Thoracic aorta (tissue), 2 donors: ENCODE measurements at places on chromosomes 5 and 9.

DNA sequence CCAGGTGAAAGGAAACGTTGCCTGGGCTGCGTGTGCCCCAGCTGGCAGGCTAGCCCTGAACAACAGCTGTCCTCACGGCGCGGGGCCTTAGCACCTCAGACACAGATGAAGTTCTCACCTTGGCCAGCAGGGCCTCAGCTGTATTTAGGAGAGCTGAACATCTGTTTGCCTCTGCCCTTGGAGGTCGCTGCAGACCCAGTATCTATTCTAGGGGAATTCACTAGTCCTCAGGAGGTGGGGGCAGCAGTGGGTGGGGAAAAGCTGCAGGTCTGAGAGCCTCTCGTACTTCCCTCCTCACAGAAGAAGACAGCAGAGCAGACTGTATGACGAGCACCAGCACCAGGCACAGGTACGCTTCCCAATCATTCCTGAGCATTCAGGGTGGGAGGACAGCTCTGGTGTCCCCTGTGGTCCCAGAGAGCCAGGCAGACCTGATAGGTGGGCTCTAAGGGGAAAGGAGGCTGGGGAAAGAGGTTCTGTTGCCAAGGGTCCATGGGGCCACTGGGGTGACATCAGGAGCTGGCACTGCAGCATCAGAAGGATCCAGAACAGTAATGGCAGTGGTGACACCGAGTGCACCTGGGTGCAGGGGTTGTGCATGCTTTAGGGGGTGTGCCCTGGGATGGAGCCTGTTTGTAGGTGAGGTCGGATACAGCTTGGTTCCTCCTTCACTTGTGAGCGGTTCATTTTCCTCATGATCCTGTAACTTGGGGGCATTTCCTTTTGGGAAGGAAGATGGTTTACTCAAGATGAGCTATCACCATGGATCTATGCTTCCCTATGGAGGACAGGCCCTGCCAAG lies 13.8 kb downstream of the CD74 start:
- DNase-seq: no peak

GRCh38 chr9:13239208-13239607 lies 40.3 kb downstream of the MPDZ start:
- DNase-seq: no peak

GRCh38 chr5:148950892-148951291 lies 112.0 kb downstream of the SH3TC2 start:
- DNase-seq: no peak

GRCh38 chr5:149211566-149211965 lies 60.1 kb upstream of the AFAP1L1 start:
- no peak for DNase-seq

DNA sequence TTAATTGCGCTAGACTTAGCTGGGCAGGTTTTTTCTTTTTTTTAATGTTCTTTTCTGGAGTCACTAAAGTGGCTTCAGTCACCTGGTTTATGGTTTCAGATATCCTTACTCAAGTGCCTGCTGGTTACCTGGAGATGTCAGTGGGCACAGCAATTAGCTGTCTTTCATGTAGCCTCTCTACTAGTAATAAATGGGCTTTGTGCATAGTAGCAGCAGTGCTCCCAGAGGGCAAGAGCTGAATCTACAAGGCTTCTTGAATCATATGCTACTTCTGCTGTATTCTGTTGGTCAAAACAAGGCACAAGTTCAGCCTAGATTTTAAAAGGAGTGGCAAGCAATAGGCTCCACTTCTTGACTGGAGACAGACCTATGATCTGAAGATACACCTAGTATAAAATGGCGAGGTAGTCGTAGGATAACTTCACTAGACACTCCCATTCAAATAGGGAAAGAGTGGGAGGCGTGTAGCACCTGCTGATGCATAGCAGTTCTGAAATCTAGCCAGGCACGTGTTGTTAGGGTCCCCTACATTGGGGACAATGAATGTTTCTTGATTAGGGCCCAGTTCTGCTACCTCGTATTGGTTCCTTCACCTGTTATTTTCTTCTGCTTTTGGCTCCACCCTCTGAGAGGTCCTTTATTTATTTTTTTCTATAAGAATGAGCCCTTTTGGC lies 7.0 kb downstream of the SCAMP1 start:
- no peak for DNase-seq

DNA sequence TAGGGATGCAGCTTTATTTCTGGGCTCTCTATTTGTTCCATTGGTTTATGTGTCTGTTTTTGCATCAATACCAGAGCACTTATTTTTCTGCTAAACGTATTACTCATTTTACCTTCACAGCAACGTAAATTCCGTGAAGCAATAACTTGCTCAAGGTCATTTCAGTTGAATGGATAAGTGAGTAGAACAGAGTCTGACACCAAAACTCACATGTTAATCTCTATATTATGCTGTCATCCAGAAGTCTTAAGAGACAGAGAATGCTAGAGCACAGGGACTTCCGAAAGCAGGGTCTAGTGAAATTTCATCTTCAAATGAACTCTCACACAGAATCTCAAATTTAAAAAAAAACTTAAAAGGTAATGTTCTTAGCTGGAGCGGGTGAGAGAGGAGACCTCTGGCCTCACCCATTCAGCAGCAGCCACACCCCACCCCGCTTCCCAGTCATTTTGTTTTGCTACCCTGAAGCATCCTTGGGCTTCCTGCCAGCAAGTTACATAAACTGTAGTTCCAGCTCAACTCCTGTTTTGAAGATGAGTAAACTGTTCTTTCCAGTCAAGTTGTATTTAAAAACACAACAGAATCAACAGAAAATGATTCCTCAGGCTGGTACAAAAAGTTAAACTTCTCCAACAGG lies 69.3 kb downstream of the TRIM36 start:
- DNase-seq: no peak

DNA sequence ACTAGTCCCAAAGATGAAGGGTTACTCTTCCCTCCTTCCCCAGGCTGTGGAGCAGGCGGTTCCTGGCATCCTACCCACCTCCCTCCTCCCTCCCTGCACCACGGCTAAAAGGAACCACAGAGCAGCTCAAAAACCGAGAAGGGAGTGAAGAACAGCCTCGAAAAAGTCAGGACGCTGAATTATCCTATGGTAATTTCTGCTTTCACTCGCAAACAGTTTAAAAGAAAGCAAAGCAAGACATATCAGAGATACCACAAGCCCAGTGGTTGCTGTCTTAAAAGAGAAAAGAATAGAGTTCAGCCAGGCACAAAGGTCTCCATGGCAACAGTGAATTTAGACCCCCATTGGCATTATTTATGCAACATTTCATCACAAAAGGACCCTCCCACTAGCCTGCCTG lies 315.4 kb downstream of the CTNND2 start:
- DNase-seq: no peak

- DNase-seq: no peak
These were observed 23.0 kb upstream of the CEP72 start for GRCh38 chr5:589173-589572.

- DNase-seq: no peak
These were observed 509.4 kb downstream of the NFIB start for GRCh38 chr9:13804532-13804931.

DNA sequence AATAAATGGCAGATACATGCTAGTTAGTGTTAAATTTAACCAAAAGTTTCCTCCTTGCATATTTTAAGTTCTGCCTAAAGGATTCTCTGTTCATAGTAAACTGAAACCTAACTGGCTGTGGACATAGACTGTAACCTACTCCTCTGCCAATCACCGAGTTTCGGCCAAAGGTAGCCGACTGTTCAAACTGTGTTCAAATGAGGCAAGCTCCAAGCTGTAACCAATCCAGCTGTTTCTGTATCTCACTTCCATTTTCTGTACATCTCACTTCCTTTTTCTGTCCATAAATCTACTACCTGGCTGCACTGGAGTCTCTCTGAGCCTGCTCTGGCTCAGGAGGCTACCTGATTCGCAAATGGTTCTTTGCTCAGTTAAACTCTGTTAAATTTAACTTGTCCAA lies 44.1 kb downstream of the KCNV2 start:
- DNase-seq: no peak

- no peak for DNase-seq
These were observed 5.2 kb downstream of the DBH start for GRCh38 chr9:133641396-133641655.

GRCh38 chr9:76396144-76396543 lies 1.9 kb upstream of the RFK start:
- no peak for DNase-seq

DNA sequence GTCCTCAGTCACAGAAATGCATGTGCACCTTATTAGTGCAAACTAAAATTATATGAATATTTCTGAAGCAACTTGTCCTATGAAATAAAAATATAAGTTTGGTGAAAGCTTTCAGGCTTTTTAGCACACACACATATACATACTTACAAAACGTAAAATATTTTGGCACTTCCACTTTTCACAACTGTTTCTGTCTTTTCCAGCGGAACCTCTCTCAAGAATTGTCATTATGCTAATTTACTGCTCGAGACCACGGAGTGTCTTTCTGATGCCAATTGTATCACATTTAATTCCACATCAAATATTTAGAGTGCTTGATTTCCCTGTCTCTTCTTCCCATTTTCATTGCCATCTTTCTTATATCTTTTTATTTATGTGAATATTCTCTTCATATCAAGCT lies 100.4 kb downstream of the MEF2C start:
- DNase-seq: no peak

DNA sequence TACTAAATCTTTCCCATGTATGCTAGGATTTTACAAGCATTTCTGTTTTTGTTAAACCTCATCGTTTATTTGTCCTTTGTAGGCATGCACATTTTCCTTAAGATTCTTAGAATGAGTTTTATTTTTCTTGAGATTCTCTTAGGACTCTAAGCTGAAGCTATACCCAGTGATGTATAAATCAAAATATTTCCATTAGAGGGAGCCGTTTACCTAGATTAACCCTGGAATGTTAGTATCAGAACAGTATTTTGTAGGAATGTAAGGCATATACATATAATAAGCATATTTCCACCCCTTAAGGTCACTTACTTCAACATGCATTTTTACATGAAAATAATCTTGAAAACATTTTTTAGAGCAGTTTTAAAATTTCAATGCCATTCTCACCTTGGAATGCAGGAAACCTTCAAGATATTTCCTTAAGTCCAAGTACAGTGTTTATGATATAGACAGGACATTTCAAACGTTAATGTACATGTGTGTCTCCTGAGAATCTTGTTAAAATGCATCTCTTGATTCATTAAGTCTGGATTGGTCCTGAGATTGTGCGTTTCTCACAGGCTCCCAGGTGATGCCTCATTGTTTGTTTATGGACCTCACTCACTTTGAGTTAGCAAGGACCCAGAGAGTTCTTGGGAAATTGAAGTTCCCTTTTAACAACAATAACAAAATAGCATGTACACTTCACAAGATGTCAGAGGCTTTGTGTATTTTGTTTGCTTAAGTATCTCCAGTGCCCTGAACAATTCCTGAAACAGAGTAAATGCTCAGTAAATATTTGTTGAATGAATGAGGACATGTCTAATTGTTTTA lies 34.9 kb upstream of the FCHO2 start:
- DNase-seq: no peak

GRCh38 chr9:112863214-112863613 lies 27.5 kb downstream of the SLC46A2 start:
- no peak for DNase-seq

GRCh38 chr5:142971303-142972013 lies 201.3 kb downstream of the ARHGAP26 start:
- no peak for DNase-seq

DNA sequence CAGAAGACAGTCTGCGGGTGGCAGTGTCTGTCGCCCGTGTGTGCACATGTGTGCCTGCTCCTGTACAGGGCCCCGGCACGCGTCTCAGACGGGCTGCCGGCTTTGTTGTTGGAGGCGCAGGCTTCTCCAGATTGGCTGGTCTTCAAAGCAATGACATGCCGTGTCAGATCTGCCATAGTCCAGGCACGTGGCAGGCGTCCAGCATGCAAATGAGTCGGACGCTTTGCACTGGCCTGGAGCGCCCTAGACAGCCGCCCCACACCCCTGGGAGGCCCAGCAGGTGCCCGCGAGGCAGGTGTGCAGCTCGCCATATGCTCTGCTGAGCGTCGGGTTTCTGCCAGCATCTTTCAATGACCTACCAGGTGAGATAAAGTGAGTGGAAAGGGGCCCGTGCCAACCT lies 71.5 kb downstream of the GADD45G start:
- DNase-seq: no peak

- no peak for DNase-seq
These were observed 42.3 kb downstream of the FBXO4 start for GRCh38 chr5:41967401-41967800.

DNA sequence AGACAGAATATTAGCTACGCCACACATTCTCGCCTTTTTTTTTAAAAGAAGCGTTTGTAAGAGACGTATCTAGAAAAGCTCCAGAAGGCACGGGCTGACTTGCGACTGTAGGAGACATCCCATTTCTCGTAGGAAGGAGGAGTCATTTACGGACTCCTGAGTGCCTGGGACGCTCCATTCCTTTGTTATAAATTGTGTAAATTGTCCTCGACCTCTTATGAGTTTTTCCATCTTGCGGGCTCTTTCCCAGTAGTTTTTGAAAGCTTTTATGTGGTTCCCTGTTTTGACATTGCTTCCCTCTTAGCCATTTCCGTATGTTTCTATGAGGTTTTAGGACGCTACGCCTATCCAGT lies 1.0 kb downstream of the RABL6 start:
- DNase-seq: no peak

- no peak for DNase-seq
These were observed 103.9 kb downstream of the SPOCK1 start for GRCh38 chr5:137395011-137395755.

GRCh38 chr5:85670417-85670816 lies 947.3 kb upstream of the COX7C start:
- DNase-seq: no peak

GRCh38 chr5:59115345-59115744 lies 532.5 kb downstream of the RAB3C start:
- no peak for DNase-seq

DNA sequence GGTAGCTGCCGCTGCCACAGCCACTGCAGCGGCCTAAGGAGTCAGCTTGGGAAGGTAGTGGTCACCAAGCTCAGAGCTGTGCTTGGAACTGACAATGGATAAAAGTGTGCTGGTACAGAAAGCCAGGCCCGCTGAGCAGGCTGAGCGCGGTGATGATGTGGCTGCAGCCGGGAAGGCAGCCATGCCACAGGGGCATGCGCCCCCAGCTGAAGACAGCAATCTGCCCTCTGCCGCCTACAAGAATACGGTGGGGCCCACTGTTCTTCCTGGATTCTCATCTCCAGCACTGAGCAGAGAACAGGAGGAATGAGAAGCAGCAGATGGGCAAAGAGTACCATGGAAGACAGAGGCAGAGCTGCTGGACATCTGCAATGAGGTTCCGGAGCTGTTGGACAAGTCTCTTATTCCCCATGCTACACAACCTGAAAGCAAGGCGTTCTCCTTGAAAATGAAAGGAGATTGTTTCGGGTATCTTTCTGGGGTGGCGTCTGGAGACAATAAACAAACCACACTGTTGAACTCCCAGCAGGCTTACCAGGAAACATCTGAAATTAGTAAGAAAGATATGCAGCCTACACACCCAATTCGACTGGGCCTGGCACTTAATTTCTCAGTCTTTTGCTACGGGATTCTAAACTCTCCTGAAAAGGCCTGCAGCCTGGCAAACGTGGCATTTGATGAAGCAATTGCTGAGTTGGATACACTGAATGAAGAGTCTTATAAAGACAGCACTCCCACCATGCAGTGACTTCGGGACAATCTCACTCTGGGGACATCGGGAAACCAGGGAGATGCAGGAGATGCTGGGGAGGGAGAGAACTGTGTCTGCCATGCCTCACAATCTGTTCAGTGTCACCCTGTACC lies 22.8 kb upstream of the ANKRD18A start:
- DNase-seq: no peak
